ENCODE measurements at places on chromosomes 1 and 21. TPM values are rescaled to one million over a fixed set of nuclear protein-coding genes. Genes with fewer than 3 reads are reported as not detected.

Gene CHI3L1
- total RNA-seq: not detected

Gene APCS
- total RNA-seq: not detected

Gene IL24
- 0.53 TPM for total RNA-seq

Gene CELSR2
- total RNA-seq: 5.5 TPM

Gene SH3BGR
- total RNA-seq: 0.30 TPM

Gene BARHL2
- total RNA-seq: not detected

Gene LHX4
- 0.27 TPM for total RNA-seq

Gene XCL2
- total RNA-seq: not detected

Gene FAM76A
- 5.6 TPM for total RNA-seq

Gene PM20D1
- not detected for total RNA-seq

Gene CYP4Z1
- not detected for total RNA-seq

Gene RCSD1
- total RNA-seq: 0.07 TPM

Gene ACTL8
- 1.0 TPM for total RNA-seq

Gene RPL11
- total RNA-seq: 1,410 TPM

Gene FAM3B
- total RNA-seq: not detected

Gene OLFM3
- not detected for total RNA-seq

Gene AGL
- 2.7 TPM for total RNA-seq

Gene SERPINC1
- total RNA-seq: not detected

Gene PKLR
- 0.04 TPM for total RNA-seq

Gene LSM10
- total RNA-seq: 42.9 TPM

Gene NR1I3
- total RNA-seq: not detected

Gene WDR47
- 7.9 TPM for total RNA-seq

All from A549 treated with Mapracorat at 1 μM for 4 hours (cell line).